ENCODE measurements at places on chromosomes 12 and 14.

- DNase-seq: peak; percentile 59
Measured at GRCh38 chr12:51320695-51321320, 3.2 kb downstream of the BIN2 start.

DNA sequence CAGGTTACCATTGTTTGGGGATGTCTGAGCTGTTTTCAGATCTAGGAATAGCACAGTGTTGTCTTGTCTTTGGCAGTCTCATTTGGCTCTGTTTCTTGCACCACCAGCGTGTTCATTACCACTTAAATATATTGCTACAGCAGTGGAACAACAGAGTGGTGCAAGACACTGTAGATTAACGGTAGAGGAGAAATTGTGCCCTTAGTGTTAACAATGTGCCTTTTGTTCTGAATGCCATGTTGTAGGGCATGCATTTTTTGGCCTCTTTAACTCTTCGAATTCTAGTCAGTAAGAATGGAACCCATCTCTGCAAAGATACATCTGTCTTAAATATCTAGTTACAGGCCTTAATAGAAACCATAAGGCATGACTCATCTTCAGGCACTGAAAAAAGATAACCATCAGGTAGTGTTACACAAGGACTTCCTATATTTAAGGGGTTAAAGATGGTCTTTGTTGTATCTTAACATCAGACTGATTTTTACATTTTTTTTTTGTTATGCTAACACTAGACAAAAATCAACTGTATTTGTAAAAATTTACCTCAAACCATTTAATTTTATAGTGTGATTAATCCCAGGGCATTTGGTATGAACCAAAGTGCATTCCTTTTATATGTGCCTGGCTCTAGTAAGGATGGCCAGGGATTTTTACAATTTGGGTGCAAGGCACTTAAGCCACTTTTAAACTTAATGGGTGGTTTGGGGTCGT lies 12.9 kb downstream of the DYRK2 start:
- DNase-seq: peak; percentile 29

- DNase-seq: no peak
Measured at GRCh38 chr12:116273813-116274550, 3.5 kb downstream of the MED13L start.

DNA sequence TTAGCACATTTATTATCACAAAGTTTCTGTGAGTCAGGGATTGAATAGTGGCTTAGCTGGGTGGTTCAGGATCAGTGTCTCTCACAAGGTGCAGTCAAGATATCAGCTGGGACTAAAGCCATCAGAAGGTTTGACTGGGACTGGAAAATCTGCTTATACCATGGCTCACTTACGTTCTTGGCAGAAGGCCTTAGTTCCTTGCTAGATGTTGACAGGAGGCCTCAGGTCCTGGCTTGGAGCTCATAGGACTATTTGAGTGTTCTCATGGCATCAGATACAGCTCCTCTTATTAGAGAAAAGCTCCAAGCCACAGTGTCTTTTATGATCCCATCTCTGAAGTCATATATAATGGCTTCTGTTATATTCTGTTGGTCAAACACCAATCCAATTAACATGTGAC lies 127.3 kb downstream of the SLC6A15 start:
- no peak for DNase-seq

DNA sequence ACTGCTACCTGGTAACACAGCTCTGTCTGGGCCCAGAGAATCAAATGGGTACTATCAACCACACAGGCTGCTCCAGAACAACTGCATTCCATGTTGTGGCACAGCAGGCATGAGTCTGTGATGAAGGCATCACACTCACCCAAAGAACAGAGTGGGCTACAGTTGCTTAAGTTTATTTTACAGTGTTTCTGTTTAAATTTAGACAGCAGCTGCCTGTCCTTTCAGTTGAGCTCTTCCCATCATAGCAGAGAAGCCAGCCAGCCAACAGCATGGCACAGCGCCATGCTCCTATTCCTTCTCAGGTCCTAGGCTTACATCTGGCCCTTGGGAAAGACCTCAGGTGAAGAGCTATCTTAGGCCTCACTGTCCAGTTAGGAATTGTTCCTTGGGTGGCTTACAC lies 147.0 kb upstream of the FRMD6 start:
- DNase-seq: no peak

- no peak for DNase-seq
Measured at GRCh38 chr12:99847936-99848335, 136.8 kb downstream of the ANKS1B start.

GRCh38 chr12:130161261-130162243 lies 712 bp upstream of the FZD10 start:
- DNase-seq: no peak

- peak; percentile 76 for DNase-seq
Measured at GRCh38 chr12:6925540-6926279, 2.0 kb upstream of the ATN1 start.

- peak; percentile 82 for DNase-seq
Measured at GRCh38 chr14:92362781-92363235, 39.8 kb downstream of the SLC24A4 start.

- peak; percentile 59 for DNase-seq
Measured at GRCh38 chr12:15629108-15629507, 160.1 kb downstream of the EPS8 start.

- DNase-seq: no peak
Measured at GRCh38 chr14:57987051-57987450, 121.2 kb upstream of the SLC35F4 start.

DNA sequence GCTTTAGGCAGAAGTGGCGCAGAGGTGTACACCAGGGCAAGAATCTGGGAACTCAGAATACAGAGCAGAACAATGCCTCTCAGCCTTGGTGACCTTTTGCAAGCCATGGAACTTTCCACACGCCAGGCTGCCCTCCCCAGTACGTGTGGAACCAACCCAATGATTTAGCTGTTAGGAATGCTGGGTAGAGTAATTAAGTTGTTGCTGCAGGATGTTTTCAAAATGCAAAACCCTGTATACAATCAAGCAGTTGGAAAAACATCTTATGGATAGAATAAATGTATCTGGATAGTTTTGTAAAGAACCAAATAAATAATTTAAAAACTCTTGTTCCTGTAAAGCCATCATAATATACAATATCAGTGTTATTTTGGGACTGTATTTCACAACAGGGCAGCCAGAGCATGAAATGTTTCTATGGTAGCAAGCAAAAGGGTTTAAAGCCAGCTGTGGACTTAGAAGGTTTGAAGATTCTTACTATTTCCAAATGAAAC lies 19.4 kb downstream of the PPP1R36 start:
- DNase-seq: peak; percentile 86

- DNase-seq: no peak
Measured at GRCh38 chr14:24804552-24805212, 170.7 kb upstream of the GZMB start.

DNA sequence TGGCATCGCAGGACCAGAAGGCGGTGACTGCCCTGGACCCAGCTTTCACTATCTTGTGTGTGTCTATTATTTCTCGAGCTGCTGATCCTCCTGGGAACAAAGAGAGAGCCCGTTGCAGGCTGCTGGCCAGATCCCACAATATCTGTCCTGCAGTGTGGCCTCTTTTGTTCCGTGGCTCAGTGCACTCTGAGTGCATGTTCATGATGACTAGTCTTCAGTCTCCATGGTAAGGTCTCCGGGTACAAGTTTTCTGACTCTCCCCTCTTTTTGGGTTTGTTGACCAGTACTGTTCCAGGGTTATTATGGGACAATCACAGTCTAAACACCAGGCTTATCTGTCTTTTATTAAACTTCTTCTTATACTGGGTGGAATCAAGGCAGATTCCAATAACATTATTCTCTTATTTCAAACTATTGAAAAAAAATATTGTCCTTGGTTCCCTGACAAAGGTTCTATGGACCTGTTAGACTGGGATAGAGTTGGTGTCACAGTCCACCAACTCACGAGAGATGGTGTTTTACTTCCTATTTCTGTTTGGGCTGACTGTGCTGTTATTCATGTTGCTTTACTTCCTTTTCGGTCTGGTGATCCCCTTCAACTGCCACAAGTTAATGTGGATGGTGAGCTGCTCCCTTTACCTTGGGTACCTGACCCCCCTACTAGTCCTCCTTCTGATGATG lies 192.9 kb upstream of the ALG10B start:
- DNase-seq: no peak

DNA sequence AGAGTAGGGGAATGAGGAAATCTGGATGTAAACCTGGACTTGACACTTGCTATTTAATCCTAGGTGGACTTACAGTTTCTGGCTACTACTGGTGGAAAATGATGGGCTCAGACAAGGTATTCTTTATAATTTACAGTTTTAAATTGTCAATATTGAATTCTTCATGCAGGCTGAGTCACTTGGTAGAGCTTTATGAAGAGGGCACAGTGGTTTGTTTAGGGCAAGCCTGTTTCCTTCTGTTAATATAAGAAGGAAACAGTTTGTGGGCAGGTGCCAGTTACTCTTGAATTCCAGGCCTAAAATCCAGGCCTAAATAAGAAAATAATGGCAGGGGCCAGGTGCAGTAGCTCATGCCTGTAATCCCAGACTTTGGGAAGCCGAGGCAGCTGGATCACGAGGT lies 355.8 kb upstream of the RGS6 start:
- no peak for DNase-seq
